Islet precursor cell (in vitro differentiated cells): ENCODE measurements at places on chromosomes 6 and 20.
A peak's percentile ranks its signal among the peaks of the same experiment; 100 is the strongest.

DNA sequence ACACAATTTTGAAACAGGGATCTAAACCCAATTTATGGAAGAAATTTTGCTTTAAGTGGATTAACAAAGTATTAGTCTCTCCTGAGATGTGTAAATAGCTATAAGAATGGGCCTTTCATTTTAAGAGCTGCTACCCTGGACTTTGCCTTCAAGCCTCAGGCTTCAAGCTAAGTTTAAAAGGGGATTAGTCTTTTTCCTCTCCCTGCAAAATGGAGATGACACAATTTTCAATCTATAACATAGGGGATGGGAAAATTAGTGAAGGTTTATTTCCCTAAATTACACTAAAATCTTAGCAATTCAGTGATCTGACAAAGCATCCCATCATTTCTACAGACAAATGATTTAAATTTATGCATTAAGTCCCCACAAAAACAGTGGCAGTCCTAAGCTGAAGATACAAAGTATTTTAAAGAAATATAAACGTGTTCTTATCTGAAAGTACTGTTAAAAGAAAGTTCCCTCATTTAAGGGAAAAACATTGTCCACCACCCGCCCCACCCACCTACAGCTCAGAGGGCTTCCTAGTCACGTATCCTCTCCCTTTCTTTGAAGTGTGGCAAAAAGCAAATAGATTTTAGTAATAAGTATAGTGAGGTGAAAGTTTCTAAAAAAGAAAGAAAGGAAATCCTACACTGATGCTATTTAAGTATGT is 14.5 kb downstream of the ARHGAP18 start:
- DNase-seq = no peak

DNA sequence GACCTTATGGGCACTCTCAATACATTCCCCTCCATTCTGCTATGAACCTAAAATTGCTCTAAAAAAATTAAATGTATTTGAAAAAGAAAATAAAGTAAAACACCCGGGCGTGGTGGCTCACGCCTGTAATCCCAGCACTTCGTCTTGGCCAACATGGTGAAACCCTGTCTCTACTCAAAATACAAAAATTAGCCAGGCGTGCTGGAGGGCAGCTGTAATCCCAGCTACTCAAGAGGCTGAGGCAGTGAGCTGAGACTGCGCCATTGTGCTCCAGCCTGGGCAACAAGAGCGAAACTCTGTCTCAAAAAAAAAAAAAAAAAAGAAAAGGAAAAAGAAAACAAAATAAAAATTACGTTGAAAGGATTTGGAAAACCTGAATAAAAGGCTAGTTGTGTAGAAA is 60.5 kb downstream of the CD164 start:
- no peak for DNase-seq

DNA sequence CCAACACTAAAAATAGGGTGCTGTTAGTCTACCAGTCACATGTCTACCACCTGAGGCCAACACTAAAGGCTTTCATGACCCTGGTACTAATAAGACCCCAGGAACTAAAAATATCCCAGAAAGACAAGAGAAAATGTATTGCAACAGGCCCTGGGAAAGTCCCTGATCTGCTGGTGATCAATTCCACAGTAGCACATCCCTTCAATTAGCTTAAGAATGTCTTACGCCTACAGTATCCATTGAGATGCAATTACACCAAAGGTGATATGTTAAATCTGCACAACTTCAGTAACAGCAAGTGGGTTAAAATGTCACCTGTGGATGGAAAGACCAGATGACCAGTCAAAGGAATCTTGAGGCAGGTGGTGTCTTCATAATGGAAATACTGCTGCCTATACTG is 3.1 kb downstream of the SEMG1 start:
- no peak for DNase-seq

DNA sequence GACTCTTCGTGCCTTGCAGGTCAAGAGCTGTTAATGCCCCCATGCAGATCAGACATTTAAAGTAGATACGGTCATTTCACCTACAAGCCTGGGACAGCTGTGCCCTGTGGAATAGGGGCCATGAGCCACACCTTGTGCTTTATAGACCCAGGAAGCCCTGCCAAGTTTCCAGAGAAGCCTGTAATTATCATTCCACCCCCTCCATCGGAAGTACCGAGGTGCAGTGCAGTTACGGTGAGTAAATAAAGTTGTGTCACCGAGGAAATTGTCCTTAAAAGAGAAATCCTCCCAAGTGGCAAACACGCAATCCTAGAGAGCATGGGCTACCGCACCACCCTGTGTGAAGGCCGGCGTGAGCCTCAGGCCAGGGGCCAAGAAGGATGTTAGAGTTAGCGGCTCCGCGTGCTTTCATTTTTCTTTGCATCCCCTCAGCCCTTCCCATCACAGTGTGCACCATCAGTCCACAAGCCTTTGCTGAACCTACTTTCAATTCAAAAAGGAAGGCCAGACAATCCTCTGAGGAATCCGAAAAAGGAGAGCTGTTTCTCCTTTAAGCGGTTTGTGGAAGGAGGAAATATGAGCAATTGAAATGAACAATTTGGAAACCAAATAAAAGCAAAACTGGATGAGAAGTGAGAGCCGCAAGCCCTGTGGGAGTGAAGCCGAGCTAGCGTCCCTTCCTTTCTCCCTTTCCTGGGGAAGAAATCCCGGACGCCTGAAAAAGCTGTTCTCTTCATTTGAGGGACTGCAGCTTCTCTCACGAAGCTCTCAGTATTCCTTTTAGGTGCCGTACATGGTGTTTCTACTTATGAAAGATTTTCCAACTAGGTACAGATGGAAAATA is 183.3 kb upstream of the PDE10A start:
- peak; percentile 51 for DNase-seq

DNA sequence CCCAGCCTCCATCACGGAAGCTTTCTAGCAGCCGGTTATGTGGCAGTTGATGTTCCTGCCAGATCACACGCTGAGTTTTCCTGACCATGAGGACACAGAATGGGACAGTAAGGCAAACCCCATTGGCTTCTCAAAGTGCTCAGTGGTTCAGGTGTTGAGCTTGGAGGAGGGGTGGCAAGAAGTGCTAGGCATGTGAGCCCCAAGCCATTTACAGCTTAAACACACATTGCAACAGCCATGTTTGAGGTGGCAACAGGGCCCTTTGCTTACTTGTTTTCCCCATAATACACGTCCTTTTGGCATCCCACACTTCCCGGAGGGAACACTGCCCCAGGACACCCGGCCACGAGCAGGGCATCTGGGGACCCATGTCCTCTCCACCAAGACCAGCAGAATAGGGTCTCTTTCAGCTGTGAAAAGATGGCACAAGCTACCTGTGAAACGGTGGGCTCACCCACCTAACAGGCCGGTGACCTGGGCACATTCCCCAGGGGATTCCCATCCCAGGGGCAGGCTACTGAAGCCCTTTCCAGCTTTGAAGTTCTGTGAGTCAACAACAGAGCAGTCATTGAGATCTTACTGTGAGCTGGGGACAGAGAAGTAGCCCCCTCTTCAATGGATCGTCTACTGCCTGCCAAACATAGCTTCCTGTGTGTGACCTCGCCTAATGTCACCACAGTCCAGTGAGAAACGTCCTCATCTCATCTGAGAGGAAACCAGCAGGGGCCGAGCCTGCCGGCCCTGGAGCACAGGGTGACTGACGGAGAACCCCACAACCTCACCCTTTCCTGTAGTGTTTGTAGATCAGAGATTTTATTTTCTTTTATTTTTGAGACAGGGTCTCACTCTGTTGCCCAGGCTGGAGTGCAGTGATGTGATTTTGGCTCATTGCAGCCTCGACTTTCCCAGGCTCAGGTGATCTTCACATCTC is 4.0 kb upstream of the TLDC2 start:
- DNase-seq = peak; percentile 73

DNA sequence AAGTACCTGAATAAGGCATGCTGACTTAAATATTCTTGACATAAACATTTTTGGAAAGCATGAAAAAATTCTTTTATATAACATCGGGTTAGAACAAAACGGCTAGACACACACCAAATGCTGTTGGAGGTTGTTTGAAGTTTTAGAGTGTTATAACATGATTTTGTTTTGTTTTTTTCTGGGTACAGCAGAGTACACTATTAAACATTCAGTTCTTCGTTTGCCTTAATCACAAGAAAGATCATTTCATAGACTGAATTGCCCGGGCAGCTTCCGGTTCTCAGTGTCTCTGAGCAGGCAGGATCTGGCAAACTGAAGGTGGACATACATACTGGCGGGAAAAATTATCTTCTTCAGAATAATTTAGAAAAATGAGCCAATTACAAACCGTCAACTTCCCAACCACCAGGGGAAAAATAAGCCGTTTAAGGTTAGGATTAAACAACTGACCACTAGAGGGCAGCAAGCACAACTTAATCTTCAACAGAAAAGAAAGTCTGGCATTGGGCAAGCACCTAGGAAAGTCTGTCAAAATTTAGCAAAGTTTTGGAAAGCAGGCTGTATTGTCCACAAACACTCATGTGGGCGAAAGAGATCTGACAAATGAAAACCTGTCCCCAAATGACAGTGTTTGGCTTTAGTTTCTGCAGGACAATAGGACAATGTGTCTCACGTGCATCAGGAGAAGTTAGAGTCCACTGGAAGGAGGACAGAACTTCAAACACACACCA is 15.0 kb downstream of the ZNF217 start:
- no peak for DNase-seq

DNA sequence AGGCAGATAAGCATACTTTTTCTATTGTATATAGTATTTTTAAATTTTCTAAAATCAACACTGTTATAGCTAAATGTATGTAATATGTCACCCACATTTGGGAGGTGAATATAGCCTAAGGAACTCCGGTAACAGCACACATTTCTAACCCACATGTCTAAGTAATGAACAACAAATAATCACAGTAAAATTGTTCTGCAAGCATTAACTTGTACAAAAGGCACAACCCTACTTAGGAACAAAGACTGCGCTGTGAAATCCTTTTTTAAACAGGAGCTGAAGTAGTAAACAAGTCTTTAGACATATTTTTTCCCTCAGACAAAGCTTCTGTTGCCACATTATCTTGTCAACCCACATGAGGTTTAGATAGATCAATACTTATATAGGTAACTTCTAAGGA is 872.4 kb upstream of the SLC35B3 start:
- DNase-seq = no peak

- DNase-seq = peak; percentile 98
Observed at GRCh38 chr20:46638134-46638897, 12.9 kb downstream of the SLC13A3 start.

DNA sequence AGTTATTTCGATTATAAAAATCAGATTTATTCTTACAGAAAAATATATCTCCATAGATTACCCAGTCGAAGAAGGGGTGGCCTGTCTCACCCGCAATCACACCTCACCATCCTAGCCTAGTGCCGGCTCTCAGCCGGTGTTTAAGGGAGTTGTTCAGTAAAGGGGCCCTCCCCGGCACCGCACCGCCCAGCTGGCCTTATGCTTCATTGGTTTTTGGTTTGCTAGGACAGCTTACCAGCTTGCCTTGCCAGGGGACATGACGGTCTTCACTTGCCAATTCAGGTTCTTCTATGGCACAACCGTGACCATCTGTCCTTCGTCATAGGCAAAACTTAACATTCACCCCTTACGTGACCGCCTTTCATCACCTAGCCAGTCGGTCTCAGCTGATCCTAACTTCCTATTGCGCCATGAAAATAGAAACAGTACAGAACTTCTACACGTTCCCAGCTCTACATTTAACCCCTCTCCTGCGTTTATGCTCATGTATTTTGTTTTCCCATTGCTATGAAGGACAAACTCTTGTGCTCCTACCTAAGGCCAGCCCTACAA is 44.7 kb upstream of the SLC22A16 start:
- DNase-seq = no peak

GRCh38 chr20:21389368-21389767 is 8.0 kb downstream of the NKX2-4 start:
- DNase-seq = no peak

GRCh38 chr20:59324521-59325141 is 24.2 kb downstream of the EDN3 start:
- no peak for DNase-seq
